ENCODE measurements at places on chromosomes 13 and 19.

- no peak for DNase-seq
Measured at GRCh38 chr19:30567536-30568232, 195.5 kb downstream of the ZNF536 start.

GRCh38 chr13:93116809-93117208, 109.8 kb upstream of the GPC6 start:
- DNase-seq = no peak

DNA sequence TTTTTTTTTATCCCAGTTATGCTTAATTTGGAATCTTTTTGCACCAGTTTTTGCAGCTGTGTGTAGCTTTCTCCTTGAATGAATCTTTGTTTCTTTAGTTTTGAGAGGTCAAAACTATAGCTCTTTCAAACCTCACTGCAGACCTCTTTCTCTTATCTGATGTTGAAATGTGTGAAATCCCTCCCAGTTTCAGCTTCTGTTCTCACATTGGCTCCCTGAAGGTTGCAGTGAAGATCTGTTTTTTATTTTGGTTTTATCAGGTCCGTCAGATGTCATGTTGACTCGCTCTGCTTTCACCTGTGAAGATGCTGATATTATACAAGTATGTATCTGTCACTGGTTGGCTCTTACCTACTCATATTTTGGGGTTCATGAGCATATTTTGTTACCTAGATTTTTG, 372.0 kb downstream of the RFC3 start:
- DNase-seq = no peak

DNA sequence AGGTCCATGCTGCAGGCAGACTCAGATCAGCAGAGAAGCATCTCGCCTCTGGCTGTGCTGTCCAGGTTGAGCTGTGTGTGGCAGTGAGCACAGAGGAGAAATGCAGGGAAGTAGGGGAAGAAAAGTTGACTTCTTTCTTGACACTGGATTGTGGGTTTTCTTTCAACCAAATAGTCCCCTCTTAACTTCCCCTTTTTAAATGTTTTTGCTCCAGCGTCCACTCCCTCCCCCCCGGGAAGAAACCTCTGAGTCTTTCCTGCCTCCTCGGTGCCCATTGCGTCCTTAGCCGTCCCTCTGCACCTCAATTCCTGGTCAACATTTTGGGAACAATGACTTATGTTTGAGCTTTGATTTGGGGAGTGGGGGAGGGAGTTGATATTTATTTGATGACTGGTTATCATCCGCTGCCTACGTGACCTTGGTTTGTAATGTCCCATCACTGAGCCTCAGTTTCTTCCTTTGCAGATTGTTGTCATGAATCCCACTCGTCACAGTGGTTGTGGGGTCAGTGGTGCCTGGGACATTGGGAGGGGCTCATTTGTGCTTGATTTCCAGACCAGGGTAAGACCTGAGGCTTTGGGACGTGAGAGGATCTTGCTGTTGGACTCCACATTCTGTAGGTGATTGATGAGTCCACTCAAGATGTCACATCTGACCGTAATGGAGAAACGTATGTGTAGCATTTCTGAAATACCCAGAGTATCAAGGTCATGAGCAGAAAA, at the start of gene LILRB2:
Gene LILRB2, minus strand, starts transcription at position 104 of the 722 bp plus-strand sequence. CDS start 614 bp downstream, outside the sequence.
- no peak for DNase-seq

GRCh38 chr13:110185696-110186095, 121.3 kb downstream of the COL4A1 start:
- peak; percentile 94 for DNase-seq

GRCh38 chr13:39149896-39150295, 111.6 kb downstream of the NHLRC3 start:
- DNase-seq = no peak

- DNase-seq = no peak
Measured at GRCh38 chr19:17989425-17990094, 18.4 kb upstream of the ARRDC2 start.

- DNase-seq = no peak
Measured at GRCh38 chr19:38693380-38694223, 46.2 kb downstream of the ACTN4 start.

- no peak for DNase-seq
Measured at GRCh38 chr19:14450168-14450874, 17.2 kb downstream of the PKN1 start.

- DNase-seq = no peak
Measured at GRCh38 chr19:13150931-13151604, 857 bp downstream of the IER2 start.

- DNase-seq = no peak
Measured at GRCh38 chr19:17357724-17358123, 19.4 kb downstream of the PLVAP start.

- DNase-seq = no peak
Measured at GRCh38 chr13:113061796-113062425, 43.7 kb upstream of the F7 start.

GRCh38 chr13:29582171-29582570, 13.3 kb downstream of the SLC7A1 start:
- no peak for DNase-seq

GRCh38 chr19:10290876-10291553, 1.3 kb downstream of the ICAM5 start:
- no peak for DNase-seq

DNA sequence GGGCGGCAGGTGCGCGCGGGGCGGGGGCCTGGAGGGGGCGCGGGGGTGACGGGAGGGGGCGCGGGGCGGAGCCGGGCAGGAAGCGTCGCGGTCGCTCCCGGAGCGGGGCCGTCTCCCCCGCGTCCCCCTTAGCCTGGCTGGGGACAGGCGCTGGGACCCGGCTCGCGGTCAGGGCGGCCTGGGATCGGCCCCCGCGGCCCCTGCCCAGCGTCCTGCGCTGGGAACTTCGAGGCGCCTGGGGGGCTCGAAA, 74.7 kb upstream of the MCF2L start:
- DNase-seq = no peak

GRCh38 chr13:43908156-43909126, 28.7 kb downstream of the LACC1 start:
- peak; percentile 29 for DNase-seq

DNA sequence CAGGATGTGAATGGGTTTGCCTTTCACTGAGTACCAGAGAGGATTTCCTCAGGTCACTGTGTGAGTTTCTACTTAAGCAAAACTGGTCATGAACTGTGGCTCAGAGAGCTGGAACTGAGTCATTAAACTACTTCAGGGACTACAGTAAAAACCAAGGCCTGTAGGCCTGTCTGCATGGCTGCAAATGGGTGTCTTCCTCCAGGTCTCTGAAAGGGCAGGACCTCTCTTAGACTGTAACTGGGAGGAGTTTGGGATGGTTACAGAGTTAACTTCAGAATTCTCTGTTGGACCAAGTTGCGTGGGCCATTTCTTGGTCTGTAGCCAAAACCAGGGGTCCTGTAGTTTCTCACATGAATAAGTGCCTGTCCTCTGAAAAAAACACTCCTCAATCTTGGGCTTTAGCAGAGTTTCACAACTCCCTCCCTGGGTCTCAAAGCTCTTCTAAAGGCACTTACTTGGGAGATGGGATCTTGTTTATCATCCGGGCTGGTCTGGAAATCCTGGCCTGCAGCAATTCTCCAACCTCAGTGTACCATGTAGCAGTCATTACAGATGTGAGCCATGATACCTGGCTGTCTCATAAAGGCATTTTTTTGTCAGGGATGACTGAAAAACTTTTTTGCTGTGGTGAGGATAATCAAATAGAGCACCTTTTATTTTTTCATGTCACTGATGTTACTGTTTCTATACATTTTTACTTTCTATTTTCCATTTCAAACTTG, 19.7 kb downstream of the ZNF714 start:
- DNase-seq = no peak

GRCh38 chr19:409516-410242, 732 bp upstream of the C2CD4C start:
- no peak for DNase-seq

DNA sequence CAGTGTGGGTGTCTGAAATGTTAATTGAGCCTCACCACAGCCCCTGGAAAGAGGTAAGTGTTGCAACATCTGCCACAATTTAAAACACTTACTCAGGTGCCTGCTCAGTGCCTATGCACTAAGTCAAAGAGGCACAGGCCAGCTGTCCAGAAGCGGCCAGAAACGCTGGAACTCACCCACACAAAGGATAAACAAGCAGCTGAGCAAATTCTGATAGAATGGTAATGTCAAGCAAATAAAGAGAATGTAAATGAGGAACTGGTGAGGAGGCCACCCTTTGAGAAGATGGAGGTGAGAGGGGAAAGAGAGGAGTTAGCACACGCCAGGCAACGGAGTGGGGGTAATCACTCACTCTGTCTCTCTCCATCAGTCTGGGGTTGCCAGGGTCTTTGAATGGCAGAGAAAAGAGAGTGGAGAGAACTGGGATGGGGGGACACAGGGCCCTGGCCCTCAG, 67.7 kb upstream of the SERP2 start:
- no peak for DNase-seq

- no peak for DNase-seq
Measured at GRCh38 chr13:101181076-101181685, 235.1 kb downstream of the NALCN start.

- DNase-seq = no peak
Measured at GRCh38 chr19:45440873-45441654, 17.3 kb upstream of the ERCC1 start.

DNA sequence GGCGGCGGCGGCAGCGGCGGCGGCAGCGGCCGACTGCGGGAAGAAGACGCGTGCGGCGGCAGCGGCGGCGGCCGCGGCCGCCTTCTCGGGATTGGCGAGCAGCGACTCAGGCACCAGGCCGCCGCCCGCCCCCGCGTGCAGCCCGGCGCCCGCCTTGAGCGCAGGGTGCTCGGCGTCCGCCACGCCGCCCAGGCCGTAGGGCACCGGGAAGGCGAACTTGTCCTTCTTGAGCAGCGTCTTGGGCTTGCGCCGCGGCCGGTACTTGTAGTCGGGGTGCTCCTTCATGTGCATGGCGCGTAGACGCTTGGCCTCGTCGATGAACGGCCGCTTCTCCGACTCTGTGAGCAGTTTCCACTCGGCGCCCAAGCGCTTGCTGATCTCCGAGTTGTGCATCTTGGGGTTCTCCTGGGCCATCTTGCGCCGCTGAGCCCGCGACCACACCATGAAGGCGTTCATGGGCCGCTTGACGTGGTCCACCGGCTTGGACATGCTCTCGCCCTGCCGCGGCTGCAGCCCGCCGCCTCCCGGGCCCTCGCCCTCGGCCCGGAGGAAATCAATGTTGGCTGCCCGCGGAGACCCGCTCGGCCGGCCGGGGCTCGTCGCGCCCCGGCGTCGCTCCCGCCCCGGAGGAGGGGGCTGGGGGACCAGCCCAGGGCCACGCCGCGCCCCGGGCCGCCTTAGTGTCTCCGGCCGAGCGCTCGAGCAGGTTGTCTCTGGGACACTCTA, 621 bp downstream of the SOX21 start:
- DNase-seq = no peak

DNA sequence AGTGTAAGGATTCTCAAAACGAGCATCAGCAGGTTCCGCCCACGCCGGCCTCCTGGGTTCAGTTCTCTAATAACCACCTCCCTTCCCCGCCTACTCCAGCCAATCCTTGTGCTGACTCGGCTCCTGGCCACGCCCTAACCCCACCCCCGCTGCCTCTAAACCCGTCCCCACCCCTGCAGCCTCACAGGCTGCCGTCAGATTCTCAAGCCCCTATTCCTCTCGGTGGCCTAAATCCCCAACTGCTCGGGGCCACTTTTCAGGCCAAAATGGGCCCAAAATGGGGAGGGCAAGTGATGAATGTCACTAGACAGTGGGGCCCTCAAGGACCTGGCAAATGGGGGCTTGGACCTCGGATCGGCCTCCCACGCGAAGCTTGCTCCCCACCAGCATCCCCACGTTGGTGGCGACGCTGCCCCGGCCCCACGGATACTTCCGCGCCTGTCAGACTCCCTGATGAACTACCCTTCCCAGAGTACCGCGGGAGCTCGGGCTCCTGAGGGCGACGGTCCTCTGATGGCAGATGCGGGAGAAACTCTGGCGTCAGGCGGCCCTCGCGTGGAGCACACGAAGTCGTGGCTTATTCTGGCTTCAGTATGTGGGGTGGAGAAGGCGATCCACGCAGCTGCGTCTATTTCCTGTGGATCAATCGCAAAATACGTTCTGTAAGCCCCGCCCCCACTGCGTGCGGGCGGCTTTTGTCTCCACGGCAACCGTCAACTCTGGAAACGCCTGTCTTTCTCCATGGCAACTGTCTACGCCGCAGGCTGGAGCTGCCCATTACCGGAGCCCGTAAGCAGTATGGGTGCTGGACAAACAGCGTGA, 24.8 kb downstream of the ZNF473 start:
- DNase-seq = no peak

DNA sequence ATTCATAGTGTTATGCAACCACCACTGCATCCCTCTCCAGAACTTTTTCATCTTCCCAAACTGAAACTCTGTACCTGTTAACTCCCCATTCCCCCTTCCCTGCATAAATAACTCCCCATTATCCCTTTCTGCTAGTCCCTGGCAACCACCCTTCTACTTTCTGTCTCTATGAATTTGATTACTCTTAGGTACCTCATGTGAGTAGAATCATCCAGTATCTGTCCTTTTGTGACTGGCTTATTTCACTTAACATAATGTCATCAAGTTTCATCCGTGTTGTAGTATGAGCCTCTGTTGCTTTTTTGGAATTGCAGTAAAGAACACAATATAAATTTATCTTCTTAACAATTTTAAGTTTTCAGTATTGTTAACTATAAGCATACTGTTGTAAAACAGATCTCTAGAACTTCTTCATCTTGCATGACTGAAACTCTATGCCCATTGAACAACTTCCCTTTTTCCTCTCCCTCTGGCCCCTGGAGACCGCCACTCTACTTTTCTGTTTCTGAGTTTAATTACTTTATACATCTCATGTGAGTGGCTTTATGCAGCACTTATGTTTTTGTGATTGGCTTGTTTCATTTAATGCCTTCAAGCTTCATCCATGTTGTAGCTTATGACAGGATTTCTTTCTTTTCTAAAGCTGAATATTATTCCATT, 87.3 kb upstream of the ABCC4 start:
- DNase-seq = no peak

- DNase-seq = no peak
Measured at GRCh38 chr19:46069806-46070341, 29.1 kb upstream of the IGFL4 start.

GRCh38 chr13:99434258-99434788, 66.9 kb upstream of the TM9SF2 start:
- DNase-seq = no peak

DNA sequence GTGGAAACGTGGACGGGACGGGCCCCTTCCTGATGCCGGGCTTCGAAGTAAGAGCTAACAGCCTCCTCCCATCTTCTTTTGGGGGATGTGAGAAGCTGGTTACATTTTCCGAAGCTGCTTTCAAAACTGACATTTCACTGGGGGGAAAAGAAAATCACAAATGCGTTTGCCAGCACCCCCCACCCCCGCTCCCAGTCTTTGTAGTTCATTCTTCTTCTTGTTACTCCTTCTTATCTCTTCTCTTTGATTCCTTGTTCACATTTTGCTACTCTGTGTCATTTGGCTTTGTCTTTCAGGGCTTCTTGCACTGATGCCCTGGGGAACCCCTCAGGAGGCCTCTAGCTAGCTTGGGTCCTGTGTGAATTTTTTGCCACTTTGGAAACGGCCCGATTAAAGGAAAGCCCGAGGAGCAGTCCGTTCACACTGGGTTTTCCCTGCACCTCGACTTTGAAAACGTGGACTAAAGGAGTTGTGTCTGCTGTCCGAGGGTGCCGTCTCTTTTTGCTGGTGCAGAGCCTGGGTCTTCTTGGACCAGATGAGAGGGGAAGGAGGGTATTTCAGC, 1.3 kb downstream of the CARM1 start:
- no peak for DNase-seq

Measured in brain pericyte (primary cell).